ENCODE measurements at places on chromosomes 5 and 9.

DNA sequence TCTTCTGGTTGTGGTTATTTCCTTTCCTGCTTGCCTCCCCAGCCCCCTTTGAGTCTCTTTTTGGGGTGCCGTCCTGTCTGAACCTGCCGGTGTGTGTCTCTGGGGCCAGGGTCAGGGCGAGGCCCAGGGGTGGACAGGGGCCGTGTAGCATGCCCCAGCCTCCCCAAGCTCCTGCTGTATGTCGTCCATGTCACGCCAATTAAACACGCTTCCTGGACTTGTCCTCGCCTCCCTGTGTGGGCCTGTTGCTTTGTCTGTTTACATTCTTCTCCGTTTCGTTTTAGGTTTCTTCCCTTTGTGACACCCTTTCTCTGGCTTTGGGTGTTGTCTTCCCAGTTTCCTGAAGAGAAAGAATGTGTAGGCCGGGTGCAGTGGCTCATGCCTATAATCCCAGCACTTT is 28.5 kb upstream of the HMCN2 start:
- DNase-seq = no peak

DNA sequence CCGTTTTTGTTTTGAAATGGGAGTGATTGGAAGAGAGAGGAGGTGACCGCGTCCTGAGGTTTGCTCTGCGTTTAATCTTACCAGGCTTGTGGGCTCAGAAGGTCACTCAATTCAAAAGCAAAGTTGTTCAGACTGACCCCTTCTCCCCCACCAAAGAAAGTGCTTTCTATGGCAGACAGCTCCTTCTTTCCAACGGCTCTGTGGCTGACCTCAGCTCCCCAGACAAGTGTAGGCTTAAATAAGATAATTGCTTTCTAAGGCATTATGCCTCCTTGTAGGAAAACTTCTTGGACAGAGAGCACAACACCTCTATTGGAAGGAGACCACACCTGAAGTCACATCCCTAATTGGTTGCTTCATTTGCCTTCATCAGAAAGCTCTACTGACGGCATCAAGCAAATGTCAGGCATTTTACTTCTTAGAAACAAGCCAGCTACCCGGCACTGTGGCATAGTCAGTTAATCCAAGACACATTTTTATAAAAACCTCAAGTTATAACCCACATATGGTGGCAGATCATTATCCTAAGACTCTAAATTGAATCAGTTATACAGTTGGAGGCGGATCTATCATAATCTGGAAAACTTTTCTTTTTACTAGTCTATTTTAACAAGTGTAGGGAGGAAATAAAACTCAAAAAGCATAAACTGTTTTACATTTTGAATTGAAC is 94.9 kb downstream of the TMEM174 start:
- no peak for DNase-seq

DNA sequence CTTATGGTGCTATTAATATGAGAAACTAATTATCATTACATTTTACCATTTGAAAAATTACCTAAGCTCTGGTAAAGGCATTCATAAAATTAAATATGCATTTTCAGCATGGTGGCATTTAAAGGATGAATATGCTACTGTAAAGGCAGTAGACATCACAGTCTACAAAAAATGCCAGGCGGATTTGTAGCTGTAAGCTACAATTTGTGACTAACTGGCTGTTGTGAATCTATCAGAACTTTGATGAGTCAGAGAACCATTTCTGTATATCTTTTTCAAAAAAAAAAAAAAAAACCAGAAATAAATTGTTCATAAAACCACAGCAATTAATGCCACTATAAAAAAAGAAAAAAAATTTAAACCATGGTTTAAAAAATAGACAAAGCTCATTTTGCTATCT is 186.3 kb downstream of the NFIB start:
- no peak for DNase-seq

- DNase-seq = no peak
Observed at GRCh38 chr5:147670815-147671214, 111.7 kb downstream of the JAKMIP2 start.

DNA sequence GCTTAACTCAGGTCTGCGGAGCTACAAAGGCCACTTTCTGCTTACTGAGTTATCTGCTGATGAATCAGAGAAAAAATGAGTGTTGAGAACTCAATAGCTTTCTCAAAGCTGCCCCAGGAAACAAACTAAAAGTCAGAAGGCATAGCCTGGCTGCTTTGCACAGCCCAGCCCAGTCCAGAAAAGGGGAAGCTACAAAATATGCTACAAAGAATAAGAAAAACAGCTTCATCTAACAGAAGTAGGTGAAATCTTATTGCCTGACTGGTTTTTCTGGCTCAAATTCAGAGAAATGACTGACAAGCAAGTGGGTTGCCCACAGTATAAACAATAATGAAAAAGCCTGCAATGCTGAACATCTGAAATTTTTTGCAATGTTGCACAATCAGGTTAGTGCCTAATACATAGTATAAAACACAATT is 156.2 kb downstream of the PPP2R2B start:
- no peak for DNase-seq

DNA sequence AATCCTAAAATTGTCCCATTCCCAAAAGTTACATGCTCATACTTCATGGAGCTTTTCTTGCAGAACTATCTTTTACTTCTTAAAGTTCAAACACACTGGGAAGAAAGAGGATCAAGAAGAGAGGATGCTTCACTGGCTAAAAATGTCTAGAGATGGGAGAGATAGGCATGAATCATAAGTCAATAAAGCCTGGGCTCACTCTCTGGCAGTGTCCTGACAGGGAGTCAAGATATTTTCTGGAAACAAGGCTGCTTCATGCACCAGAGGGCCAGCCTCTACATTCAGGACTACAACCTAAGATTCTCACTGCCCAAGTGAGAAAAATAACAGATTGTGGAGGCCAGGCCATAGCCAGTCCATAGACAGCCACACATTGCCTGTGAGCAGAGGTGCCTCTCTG is 1358.4 kb downstream of the EFNA5 start:
- DNase-seq = no peak

GRCh38 chr9:36832164-36832795 is 201.8 kb downstream of the PAX5 start:
- no peak for DNase-seq

GRCh38 chr5:102795526-102795925 is 40.4 kb downstream of the PAM start:
- DNase-seq = no peak

- no peak for DNase-seq
Observed at GRCh38 chr9:20352591-20352990, 269.7 kb downstream of the MLLT3 start.

- DNase-seq = no peak
Observed at GRCh38 chr5:124707520-124707919, 38.9 kb downstream of the ZNF608 start.
